ENCODE measurements at places on chromosomes 1 and 21.

DNA sequence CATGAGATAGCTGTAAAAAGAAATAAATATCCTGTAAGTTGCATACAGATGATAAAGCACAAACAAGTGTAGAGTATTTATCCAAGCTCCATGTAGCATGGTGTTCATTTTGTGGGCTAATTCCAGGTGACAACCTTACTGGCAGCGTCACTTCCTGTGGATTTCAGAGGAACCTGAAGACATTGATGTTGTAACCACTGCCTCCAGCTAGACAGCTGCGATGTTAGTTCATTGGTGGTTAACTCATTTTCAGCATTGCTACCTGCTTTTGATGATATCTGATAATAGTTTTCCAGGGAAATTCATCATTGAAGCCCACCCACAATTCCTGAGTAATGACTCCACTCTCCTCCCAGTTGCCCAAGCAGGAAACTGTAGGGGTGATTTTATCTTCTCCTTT lies 3.0 kb downstream of the HSD3B1 start:
- no peak for DNase-seq

DNA sequence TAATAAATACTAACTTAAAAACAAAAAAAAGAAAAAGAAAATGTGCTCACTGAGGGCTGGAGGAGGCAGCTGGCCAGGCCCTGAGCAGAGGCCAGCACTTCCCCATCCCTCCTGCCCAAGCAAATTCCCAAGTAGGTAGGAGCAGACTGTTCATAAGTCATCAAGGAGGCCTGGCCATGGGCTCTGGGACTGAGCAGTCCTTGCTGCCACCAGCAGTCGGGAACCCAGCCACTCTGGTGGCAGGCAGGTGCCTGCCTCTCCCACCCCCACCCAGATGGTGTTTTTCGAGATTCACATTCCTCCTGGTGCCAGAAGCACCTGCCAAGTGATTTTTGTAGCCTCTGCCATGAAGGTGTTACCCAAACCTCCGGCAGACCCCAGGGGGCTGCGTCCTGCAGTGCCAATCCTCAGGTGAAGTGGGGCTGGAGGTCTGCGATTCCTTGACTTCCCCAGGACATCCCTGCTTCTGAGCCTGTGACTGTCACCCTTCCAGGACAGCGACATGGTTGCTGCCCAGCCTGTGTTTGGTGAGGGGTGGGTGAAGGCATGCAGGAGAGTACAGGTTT lies 204.2 kb upstream of the TMEM51 start:
- DNase-seq: no peak

DNA sequence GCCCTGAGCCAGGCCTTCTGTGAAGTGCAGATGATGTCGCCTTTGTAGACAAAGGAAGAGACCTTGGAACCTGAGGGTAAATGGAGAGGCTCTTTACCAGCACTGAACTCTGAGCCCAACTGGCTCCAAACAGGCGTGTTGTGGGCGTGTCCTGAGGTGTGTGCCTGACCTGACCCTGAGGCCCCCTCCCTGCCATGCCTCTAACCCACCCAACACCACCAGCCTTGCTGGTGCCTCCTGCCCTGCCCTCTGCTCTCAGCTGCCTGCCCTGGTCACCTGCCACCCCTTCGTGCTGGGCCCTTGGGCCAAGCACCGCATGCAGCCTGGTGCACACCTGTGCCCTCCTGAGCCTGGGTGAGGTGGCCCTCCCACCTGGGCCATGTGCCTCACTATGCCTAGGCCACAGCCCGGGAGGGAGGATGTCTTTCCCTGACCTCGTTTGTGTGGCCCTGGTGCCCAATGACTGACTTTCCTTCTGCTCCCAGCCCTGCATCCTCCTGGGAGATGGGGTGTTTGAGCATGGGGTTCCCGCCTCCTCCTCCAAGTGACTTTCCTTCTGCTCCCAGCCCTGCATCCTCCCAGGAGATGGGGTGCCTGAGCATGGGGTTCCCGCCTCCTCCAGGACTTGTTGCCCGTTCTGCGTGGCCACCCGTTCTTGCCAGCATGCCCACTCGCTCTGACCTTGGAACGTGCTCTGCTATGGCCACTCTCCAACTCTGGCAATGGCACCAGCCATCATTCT lies 157.0 kb downstream of the PCBP3 start:
- no peak for DNase-seq

- no peak for DNase-seq
Measured at GRCh38 chr1:175423605-175424004, 231.0 kb upstream of the KIAA0040 start.

DNA sequence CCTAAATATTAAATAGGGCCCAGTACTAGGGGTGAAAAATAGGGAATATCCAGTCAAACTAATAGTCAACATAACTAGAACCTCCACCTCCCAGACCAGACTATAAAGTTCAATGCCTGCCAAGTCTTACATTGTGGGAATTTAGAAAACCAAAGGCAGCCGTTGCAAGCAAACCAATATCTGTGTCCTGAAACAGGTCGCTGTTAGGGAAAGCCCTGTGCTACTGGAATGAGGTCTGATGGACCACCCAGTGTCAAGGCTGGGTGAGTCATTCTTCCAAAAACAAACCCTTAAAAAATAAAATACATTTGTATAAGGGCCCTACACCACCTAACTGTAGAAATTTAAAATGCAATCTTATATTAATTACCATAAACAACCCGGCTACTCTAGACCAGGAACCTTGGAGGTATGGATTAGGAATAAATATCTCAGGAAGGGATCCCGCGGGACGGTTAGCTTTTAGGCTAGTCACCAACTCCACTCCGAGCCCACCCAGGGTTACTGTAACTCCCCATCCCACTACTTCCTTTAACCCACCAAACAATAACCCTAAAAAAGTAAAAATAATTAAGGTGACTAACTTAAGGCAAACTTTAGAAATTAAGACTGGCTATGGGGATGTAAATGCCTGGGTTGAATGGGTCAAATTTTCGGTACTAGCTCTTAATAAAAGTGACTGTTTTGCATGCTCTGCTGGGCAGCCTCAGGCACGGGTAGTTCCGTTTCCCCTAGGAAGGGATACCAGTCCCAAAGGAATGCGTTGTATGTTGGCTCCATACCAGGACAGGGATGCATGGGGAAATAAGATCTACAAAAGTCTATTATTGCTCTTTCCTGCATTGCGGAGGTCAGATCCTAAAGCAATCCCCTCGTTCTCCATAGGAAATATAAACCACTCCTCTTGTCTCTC lies 65.4 kb upstream of the TLR5 start:
- no peak for DNase-seq

DNA sequence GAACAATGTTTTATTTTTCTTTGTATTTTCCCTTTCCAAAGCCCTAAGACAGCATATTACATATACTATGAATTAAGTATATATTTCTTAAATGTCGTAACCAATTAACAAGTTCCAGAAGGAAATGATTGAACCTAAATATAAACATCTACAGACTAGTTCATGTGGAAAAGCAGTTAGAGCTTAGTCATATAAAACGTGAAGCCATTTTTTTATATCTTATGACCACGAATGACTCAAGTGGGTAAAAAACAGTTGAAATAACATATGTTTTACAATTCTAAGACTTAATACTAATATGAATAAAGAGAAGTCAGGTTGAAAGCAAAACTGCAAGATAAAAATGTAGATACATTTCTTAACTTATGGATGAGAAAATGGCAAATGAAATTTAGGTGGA lies 307.3 kb downstream of the BRINP3 start:
- DNase-seq: no peak

DNA sequence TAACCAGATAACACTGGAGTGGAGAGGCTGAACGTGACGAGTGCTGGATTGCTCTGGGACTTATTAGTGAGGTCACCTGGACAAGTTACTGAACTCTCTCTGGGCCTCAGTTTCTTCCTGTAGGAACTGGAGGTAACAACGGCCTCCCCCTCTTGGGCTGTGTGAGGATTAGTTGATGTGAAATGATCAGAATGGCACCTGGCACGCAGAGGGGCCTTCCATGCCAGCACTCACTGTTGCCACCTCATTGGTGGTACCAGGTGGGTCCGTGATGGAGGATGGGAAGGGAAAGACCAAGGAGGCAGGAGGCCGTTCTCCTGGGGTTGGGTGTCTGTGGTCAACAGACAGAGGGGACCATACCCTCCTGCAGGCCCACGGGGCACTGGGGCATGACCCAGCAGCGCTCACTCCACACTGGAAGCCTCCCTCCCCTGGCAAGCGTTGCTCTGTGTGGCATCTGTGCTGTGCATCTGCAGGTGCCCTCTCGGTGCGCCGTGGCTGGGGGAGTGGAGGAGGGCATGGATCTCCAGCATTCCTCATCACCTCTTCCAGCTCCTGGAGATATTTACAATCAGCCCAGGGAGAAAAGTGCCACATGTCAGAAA lies 349.5 kb upstream of the VAMP3 start:
- DNase-seq: no peak

- DNase-seq: no peak
Measured at GRCh38 chr1:206495011-206495461, 12.3 kb upstream of the RASSF5 start.

GRCh38 chr1:119516680-119517079 lies 9.7 kb downstream of the HSD3B1 start:
- DNase-seq: no peak

GRCh38 chr1:85297855-85298629 lies 21.6 kb upstream of the BCL10 start:
- DNase-seq: no peak

DNA sequence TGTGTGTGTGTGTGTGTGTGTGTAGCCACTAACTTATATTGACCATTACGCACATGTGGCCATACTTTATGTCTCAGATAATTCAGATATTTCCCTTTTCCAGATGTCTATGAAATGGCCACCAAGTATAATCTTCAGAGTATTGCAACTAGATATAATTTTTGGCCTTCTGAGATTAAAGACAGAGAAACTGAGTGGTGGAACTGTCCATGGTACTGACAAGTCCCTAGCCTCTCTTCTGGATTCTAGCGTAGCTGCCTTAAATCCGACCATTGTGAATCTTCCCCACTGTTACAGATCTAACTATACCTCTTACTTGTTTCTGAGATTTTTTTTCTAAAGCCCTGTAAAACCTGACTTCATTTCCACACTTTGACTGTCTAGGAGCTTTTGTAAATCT lies 100.0 kb upstream of the SERTAD4 start:
- DNase-seq: no peak

GRCh38 chr1:201751872-201752271 lies 77.1 kb upstream of the IPO9 start:
- no peak for DNase-seq

GRCh38 chr1:246577720-246578106 lies 11.5 kb downstream of the CNST start:
- DNase-seq: no peak

Measured in 8988T (cell line).